Ovary (tissue), 10 donors: ENCODE measurements at places on chromosomes 4 and X. TPM values are rescaled to one million over a fixed set of nuclear protein-coding genes. Genes with fewer than 3 reads are reported as not detected.

GPRASP3 gene
- total RNA-seq = 8.8 TPM

GRCh38 chr4:47490550-47490949, 5.5 kb downstream of the ATP10D start:
- no peak for DNase-seq

GRCh38 chrX:2434270-2435163, 66.3 kb downstream of the DHRSX start:
- no peak for DNase-seq

GRCh38 chr4:75671802-75672421, 1.3 kb downstream of the G3BP2 start:
- no peak for DNase-seq

GRCh38 chr4:123672987-123673386, 276.4 kb downstream of the SPRY1 start:
- no peak for DNase-seq

DNA sequence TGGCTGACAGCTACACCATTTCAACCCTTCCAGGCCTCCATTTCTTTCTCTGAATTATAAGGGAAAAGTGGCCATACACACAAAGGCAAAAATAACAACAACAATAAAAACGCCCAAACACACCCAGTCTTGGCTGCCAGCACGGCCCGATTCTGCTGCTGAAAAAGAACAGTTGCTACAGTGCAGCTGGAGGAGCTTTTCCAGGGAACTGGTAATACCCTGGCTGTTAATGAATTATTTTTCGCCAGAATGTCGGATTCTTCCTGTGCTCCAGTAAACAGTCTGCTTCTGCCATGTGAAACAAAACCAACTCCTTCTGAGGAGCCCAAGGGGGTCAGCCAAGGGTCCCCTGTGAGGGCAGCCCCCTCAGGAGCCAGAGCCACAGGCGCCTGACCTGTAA, 6.6 kb downstream of the RAI2 start:
- no peak for DNase-seq
